ENCODE measurements at places on chromosomes 3 and 15. TPM values are rescaled to one million over a fixed set of nuclear protein-coding genes. Genes with fewer than 3 reads are reported as not detected.

- DNase-seq, result no peak
Measured at GRCh38 chr15:93943586-93943985, 287.8 kb upstream of the MCTP2 start.

GRCh38 chr3:49324768-49325167 is 15.1 kb downstream of the USP4 start:
- DNase-seq, result no peak

- DNase-seq, result no peak
Measured at GRCh38 chr3:45011756-45012508, 14.2 kb upstream of the CLEC3B start.

DNA sequence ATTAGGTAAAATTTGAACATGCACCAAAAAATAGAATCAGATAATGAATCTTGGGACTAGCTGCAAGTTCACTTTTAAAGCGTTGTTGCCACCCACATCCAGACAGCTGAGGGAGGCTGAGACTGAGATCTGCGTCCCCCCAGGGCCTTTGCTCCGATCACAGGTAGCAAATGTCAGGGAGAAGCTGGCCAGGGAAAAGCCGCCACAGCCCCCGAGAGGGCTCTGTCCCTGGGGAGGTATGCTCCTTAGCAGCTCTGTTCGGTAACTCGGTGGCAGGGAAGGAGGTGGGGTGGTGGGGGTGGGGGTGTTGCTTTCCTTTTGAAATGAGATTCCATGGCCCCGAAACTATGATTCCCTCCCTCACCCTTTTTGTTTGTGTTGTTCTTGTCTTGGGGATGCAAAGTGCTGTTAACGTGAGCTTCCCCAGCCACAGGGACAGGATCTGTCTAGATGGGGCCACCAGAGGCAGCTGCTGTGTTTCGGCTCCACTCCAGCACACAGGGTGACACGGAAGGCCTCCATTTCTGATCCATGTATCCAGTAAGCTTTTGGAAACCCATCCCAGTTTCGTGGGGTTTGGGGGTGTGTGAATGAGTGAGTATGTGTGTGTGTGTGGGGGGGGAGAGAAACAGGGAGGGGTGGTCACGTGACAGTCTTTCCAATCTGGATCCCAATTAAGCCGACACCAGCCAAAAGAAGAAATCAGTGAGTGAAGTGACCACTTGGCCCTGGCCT is 1.1 kb upstream of the MINAR1 start:
- no peak for DNase-seq

DNA sequence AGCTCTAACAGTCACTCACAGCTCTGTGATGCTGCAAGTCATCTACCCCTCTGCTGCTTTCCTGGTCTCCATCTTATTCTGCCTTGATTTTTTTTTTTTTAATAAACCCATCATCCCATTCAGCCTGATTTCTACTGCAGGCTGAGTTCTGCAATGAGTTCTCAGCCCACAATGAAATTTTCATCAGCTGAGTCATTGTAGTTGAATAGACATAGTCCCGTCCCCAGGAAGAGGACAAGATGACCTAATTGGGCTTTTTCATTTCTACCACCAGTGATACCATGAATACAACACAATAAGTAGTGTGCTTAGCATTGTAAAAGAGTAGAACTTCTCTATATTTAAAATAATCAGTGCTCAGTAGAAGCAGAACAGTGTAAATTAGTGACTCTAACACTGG is 59.3 kb downstream of the C3orf85 start:
- DNase-seq, result no peak

DNA sequence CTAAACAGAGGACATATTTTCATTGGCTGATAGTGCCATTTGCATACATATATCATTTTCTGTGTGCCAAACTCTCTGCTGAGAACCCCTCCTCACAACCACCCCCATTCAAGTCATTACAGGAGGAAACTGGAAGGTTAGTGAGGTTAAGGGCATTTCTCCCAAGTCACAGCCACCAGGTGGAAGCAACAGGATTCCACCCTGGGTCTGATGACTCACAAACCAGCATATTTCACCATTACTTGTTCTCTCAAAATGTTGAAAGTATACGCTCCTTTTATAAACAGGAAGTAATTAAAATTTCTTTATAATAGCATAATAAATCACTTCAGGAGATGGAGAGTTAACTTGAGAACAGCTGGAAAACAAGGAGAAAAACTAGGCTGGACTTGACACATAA is 398.6 kb upstream of the WNT5A start:
- DNase-seq, result no peak

- peak; percentile 14 for DNase-seq
Measured at GRCh38 chr3:72157748-72158638, 373.0 kb upstream of the PROK2 start.

DNA sequence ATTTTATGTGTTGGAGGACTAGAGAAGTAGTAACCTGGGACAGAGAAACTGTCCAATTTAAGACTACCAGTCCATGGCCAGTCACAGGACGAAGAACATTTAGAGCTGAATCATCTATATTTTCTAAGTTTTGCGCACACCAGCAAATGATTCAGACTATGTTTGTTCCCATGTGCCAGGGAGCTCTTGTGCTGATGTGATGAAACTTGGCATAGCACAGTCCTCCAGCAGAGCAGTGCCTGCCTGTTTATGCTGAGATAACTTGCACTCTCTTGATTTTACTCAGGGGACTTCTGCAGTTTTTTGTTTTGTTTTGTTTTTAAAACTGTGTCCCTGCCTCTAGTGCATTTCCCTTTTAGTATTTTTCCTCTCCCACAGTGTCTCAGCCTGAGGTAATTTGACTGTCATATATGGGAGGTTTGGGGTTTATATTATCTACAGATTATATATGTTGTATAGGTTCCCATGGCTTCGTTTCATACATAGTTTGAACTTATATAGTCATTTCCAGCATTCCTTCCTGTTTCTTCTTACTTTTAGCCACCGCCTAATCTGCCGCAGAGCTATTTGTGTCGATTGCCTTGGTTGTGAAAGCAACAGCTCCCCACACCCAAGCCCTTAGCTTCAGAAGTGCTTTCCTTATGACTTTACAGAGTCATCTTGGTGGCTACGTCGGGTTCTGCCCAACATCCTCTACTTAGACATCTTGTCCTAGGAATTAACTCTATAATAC is 45.5 kb downstream of the PPM1L start:
- DNase-seq, result no peak

DNA sequence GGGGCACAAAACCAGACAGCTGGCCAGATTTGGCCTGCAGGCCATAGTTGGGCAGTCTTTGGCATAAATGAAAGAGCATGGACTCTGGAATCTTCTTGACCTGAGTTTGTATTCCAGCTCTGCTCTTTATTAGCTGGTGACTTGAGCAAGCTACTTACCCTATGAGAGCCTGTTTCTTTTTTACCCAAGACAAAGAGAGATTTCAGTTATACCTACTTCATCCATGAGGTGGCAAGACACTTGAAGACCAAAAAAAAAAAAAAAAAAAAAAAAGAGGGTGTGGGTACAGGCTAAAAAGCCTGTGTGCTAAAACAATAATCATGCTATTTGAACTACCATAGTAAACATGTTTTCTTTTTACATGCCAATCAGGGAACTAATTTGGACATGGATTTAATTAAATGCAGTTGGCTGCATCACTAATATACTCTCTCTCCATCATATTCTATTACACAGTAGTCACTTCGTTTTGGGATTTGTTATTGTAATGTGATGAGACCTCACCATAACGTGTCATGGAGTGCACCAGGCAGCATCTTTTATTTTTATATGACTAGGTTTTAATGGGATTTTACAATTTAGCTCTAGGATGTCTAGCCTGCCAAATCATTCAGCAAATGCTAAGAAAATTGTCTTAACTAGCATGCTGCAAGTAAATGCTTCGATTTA is 109.2 kb upstream of the FHIT start:
- DNase-seq, result peak; percentile 30

GRCh38 chr3:193660698-193661411 is 67.8 kb downstream of the OPA1 start:
- DNase-seq, result no peak

- DNase-seq, result no peak
Measured at GRCh38 chr3:119626196-119626595, 28.5 kb downstream of the PLA1A start.

DNA sequence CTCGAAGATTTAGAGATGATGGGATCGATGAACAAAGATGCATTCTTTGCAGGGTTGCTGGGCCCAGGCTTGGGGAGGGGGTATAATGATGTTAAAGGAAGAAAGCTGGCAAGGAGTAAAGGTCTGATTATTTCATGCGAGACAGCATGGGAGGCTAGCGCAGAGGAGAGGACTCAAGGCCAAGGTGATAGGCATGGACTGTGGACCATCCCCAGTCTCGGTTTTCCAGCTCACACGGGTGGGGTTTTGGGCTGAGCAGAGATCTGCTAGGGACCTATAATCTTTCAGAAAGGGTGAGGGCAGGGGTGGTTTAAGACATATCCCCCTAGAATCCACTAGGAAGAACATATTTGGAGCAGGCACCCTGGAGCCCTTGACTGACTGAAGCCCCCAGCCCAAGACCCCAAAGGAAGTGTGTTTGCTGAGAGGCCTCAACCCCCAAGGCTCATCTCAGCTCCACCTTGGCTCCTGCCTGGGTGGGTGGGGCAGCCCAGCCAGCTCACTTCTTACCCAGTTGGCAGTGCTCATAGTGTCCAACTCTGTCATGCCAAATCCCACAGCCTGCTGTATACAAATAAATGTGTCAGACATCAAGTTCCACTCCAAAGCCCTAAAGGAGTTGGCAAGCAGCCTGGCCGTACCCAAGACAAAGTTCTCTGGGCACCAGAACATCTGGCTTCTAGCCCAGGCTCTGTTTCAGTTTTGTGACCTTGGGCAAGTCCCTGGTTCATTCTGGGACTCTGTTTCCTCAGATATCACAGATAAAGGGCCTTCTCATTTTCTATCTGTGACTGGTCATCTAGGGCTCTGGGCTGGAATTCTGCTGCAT is 17.9 kb downstream of the ACSBG1 start:
- no peak for DNase-seq

The IL5RA gene
- total RNA-seq, result not detected

The HRG gene
- total RNA-seq, result not detected

The APBA2 gene
- total RNA-seq, result 24.6 TPM

The TMEM108 gene
- 0.13 TPM for total RNA-seq
